ENCODE measurements at places on chromosomes 2 and 18. TPM values are rescaled to one million over a fixed set of nuclear protein-coding genes. Genes with fewer than 3 reads are reported as not detected.

The LTBP1 gene
- total RNA-seq, result not detected

The EFEMP1 gene
- total RNA-seq, result not detected

The TTN gene
- 22.9 TPM for total RNA-seq

The C2orf72 gene
- total RNA-seq, result not detected

The TMEFF2 gene
- not detected for total RNA-seq

The C2orf15 gene
- 1.8 TPM for total RNA-seq

The CNDP1 gene
- 0.22 TPM for total RNA-seq

The SLC23A3 gene
- total RNA-seq, result 0.94 TPM

The CXXC1 gene
- total RNA-seq, result 119 TPM

The GULP1 gene
- not detected for total RNA-seq

The MRO gene
- total RNA-seq, result not detected

The IL36G gene
- total RNA-seq, result not detected

The KCNK3 gene
- total RNA-seq, result not detected

The KYNU gene
- total RNA-seq, result not detected

The TXNDC9 gene
- total RNA-seq, result 11.4 TPM

The ALLC gene
- total RNA-seq, result not detected

The HAT1 gene
- 29.5 TPM for total RNA-seq

The LRP2 gene
- not detected for total RNA-seq

The KRCC1 gene
- total RNA-seq, result 3.6 TPM

The RSAD2 gene
- total RNA-seq, result 1.8 TPM

The PLGLB1 gene
- total RNA-seq, result 1.3 TPM

The ANKRD36C gene
- total RNA-seq, result 73.6 TPM

The KANSL3 gene
- total RNA-seq, result 58.8 TPM

Measured in CD8-positive, alpha-beta T cell (primary cell).